Activated effector memory CD4-positive, alpha-beta T cell treated with anti-CD3 and anti-CD28 coated beads, Interleukin-2, amount 50 U/mL, for 16 hours (primary cell): ENCODE measurements at places on chromosomes 16 and 17.

- no peak for DNase-seq
Observed at GRCh38 chr16:89048871-89049422, 44.7 kb upstream of the ACSF3 start.

- no peak for DNase-seq
Observed at GRCh38 chr16:23124315-23124714, 24.9 kb downstream of the USP31 start.

DNA sequence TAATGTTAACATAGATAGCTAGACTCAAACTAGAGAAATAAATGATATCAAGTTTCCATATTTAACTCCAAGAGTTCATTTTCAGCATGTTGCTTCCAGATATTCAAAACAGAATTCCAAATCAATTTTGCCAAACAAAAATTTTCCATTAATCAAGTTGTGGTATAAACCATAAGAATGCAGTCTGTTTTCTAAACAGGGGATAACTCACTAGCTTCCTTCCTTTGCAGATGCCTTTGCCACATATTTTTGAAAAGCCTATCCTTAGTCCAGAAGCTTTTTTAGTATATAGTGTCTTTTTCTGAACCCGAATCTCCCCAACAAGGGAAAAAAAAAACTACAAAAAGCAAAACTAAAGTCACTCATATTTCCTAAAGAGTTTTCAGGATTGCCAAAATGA lies 61.5 kb downstream of the HELZ start:
- no peak for DNase-seq

- no peak for DNase-seq
Observed at GRCh38 chr16:75494661-75495075, 573 bp downstream of the CHST6 start.

GRCh38 chr16:79286646-79287423 lies 313.7 kb downstream of the MAF start:
- DNase-seq: peak; percentile 76

DNA sequence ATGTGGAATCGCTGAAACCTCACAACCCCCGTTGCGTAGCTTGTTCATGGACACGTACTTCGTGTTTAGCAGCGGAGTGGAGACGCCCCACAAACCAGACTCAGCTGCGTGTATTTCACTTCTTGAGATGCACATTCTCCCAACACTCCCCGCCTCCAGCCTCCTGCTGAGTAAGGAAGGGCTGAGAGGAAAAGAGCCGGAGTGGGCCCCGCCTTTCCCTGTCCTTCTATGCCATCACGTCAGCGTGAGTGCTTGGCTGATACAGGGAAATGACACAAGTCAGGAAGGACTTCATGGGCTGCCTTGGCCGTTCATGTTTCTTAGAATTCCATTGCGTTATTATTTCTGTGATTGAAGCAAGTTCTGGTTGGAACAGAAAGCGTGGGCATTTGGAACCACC lies 68.6 kb upstream of the CBX4 start:
- DNase-seq: no peak

- DNase-seq: peak; percentile 96
Observed at GRCh38 chr17:45385331-45385997, 47.2 kb downstream of the ARHGAP27 start.

DNA sequence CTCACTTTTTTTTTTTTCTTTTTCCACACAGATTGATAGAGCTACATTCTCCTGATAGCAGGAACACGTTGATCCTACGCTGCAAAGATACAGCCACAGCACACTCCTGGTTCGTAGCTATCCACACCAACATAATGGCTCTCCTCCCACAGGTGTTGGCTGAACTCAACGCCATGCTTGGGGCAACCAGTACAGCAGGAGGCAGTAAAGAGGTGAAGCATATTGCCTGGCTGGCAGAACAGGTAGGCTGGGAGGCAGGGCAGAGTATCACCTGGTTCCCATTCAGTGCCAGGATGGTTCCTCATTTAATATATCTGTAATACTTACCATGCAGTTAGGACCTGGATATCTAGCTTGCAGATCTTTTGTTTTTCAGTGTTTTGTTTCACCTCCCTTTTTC lies 51.1 kb upstream of the VPS4A start:
- DNase-seq: no peak

- DNase-seq: no peak
Observed at GRCh38 chr17:82983510-82984248, 95.7 kb upstream of the METRNL start.

DNA sequence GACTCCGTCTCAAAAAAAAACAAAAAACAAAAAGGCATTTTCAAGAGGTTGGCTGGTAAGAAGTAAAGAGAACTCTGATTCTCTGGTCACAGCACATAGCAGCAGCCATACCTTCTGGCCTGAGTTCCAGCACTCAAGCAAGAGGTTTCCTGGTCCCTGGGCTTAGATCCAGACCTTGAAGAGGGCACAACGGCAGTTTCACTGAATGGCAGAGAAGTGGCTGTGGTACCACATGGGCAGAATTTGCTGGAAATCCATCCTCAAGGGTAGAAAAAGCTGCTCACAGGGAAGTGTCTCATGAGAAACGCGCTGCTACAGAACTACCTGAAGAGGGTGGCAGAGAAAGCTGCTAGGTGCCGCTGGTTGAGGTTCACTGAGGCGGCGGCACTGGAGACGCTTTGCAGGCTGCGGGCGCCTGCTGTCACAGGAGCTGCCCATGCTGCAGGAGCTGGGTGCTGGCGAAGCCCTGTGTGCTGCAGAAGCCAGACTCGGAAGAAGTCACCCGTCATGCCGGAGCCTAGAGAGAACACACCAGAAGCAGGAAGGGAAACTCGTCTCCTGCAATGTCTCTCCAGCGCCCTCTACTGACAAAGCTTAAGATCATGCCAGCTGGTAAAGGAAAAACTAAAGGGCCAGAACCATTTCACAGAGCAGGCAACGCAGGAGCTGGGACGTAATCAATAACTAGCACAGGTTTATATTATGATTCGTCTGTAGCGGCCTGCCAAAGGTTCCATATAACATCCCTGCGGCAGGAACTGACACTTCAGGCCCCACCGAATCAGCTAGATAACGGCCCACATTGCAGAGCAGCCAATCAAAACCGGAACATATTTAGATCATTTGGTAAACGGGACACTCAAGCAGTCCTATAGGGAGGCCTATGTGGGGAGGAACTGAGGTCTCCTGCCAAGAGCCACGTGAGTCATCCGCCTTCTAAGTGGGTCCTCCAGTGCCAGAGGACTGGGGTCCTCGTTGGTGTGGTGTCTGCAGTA lies 5.4 kb upstream of the ZNF213 start:
- peak; percentile 87 for DNase-seq

DNA sequence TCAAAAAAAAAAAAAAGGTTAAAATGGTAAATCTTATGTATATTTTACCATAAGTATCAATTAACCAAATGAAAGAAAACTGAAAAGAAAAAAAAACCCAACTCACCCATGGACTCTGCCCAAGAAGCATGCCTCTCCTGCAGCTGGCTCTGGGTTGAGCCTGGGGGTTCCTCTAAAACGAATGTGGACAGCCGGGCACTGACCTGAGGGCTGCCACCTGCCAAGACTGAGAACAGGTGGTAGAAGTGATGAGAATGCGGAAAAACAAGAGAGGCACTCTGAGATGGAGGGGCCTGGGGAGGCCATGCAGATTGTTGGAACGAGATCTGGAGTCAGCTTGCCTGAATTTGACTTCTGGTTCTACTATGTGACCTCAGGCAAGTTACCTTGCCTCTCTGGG lies 85.5 kb upstream of the MSI2 start:
- DNase-seq: no peak

DNA sequence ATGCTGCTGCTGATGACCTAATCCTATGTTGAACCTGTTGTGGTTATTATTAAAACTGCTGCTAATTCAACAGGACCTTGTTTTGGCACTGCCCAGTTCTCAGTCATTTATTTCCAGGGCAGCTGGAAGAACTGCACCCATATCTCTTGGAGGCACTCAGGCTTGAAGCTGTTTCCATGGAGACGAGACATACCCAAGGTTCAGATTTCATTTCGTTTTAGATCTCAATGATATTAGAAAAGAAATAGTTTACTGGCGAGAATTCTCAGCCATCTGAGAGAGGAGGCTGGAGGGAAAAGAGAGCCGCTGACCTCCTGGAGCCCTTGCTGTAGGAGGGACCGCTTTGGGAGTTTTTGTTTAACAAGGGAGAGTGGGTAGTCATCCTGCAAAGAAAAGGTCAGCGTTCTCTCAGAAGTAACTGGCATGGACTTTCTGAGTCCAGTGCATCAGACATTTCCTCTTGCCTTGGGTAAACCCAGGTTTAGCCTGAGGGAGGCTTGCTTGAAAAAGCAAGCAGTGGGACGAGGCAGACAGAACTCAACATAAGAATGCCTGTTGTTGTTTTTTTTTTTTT lies 75.4 kb downstream of the YPEL2 start:
- no peak for DNase-seq

DNA sequence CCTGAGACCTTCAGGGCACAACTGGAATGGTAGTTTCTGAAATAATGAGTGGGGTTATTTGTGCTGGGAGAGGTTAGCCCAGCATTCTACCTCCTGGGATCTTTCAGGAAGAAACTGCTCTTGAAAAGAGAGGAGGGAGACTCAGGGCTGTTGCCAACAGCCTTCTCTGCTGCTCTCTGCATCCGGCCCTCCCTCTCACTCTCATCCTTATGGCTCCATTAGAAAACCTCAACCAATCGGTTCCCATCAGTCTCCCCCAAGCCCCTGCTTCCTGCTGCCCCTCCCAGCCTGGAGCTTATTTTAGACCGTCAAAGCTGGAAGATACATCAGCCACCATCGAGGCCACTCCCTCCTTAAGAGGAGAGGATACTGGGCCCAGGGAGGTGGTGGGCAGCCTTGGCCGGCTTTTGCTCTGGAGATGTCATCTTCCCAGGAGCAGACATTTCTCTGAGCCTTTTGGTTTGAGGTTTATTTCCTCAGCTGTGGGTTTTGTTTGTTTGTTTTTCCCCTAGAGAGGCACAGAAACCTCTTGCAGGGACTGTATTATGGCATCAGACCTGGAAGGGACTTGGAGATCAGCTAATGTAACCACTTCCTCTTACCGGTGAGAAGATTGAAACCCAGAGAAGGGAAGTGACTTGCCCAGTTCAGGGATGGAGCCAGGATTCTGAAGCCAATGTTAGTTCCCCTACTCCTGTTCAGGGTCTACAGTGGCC lies 2.7 kb downstream of the MPRIP start:
- DNase-seq: peak; percentile 63

GRCh38 chr16:84007965-84008364 lies 34.6 kb downstream of the SLC38A8 start:
- no peak for DNase-seq

DNA sequence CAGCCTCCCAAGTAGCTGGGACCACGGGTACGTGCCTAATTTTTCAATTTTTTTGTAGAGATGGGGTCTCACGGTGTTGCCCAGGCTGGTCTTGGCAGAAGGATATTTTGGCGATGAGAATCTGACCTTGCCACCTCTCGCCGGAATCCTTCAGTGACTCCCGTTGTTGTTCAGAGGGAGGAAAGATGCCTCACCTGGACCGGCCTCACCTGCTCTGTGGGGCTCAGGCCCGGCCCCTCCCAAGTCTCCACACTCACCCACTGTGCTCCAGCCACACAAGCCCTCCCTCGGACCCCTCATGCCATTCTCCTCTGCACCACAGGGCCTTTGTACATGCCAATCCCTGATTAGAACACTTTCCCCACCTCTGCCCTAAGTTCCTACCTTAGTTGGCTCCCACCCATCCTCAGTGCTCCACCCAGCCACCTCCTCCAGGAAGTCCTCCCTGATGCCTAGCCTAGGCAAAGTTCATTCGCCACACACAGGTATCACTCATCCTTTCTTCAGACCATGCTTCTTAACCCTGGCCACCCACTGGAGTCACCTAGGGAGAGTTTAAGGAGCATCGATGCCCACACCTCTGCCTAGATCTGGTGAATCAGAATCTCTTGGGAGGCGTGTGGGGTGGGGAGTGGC lies 136.1 kb downstream of the GSG1L start:
- no peak for DNase-seq

GRCh38 chr17:58401287-58401686 lies 16.0 kb downstream of the RNF43 start:
- DNase-seq: no peak

GRCh38 chr17:62572888-62573401 lies 54.5 kb upstream of the MRC2 start:
- DNase-seq: no peak

- DNase-seq: peak; percentile 17
Observed at GRCh38 chr16:66286527-66286926, 80.0 kb upstream of the CDH5 start.

DNA sequence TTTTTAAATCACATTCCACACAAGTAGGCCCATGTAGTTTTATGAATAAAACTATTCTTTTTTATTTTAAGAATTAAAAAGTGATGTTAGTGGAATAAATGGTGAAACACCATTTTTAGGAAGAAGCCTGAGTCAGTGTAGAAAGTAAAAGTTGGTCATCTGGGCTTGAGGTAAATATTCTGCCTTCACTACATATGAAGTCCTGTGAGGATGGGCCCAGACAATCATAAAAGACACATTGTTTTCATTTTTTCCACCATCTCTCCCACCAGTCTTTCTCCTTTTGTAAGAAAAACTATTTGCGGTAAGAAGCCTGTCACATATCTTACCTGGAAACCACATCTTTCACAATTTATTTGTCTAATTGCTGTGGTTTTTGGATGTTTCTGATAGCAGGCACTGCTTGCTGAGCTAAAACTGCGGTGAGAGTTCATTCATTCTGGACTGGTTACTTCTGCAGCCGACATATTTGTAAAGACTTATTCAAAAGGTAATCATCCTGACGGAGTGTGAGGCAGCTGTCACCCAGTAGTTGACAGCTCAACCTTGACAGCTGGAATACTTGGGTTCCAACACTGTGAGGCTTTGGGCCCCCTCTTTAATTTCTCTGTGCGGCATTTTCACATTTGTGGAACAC lies 10.6 kb upstream of the RFFL start:
- DNase-seq: no peak

DNA sequence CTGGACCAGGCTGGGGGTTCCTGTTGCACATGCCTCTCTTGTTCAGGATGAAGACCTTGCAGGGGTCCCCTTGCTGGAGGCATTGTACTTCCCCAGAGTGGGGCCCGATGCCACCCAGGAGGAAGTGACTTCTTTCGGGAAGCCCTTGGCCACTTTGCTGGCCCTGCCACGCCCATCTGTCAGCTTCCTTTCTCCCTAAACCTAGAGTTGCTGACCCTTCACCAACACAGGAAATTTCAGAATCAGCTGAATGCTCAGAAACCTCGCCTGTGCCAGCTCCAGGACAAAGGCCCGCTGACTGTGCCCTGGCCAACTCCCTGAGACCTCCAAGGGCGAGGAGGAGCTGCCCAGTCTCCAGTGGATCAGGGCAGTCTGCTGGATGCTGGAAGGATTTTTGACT lies 26.7 kb downstream of the WNT9B start:
- no peak for DNase-seq

GRCh38 chr17:83041305-83041704 lies 38.1 kb upstream of the METRNL start:
- DNase-seq: peak; percentile 13
